Activated naive CD8-positive, alpha-beta T cell treated with anti-CD3 and anti-CD28 coated beads, Interleukin-2, amount 10 ng/mL, durations not matched to agents 7 days and 5 days (primary cell): ENCODE measurements at places on chromosomes 5 and 9.

- DNase-seq = no peak
Observed at GRCh38 chr5:58893551-58893950, 310.7 kb downstream of the RAB3C start.

DNA sequence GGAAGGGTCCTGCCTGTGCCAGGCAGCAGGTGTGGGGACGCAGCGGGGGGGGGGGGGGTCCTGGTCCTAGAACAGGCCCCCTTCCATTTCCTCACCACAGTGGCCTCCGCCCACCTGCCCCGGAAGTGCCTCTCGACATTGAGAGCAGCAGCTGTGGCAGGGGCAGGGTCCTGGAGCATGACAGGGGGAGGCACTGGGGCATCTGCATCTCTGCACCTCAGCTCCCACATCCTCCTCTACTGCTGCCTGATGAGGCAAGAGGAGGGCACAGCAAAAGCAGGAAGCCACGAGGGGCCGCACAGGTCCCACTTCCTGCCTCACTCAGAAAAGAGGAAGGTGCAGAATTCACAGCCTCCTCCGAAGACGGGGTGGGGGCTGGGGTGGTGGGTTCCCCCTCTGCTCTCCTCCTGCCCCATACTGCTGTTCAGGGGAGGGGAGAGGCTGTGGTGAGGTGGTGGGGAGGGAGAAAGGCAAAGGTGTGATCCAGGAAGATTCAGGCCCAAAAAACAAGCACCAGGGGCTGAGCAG is 14.8 kb downstream of the AKNA start:
- peak; percentile 80 for DNase-seq

GRCh38 chr5:117652958-117653280 is 1078.3 kb upstream of the SEMA6A start:
- DNase-seq = no peak

- DNase-seq = no peak
Observed at GRCh38 chr9:133959171-133959570, 33.0 kb downstream of the VAV2 start.

- no peak for DNase-seq
Observed at GRCh38 chr9:21333226-21333625, 2.0 kb downstream of the KLHL9 start.

GRCh38 chr5:142969624-142970439 is 199.7 kb downstream of the ARHGAP26 start:
- no peak for DNase-seq

GRCh38 chr5:133709209-133709725 is 96.9 kb upstream of the FSTL4 start:
- no peak for DNase-seq

- no peak for DNase-seq
Observed at GRCh38 chr9:21082671-21083070, 4.9 kb upstream of the IFNB1 start.

- DNase-seq = no peak
Observed at GRCh38 chr9:99431103-99431502, 209.0 kb downstream of the SEC61B start.

DNA sequence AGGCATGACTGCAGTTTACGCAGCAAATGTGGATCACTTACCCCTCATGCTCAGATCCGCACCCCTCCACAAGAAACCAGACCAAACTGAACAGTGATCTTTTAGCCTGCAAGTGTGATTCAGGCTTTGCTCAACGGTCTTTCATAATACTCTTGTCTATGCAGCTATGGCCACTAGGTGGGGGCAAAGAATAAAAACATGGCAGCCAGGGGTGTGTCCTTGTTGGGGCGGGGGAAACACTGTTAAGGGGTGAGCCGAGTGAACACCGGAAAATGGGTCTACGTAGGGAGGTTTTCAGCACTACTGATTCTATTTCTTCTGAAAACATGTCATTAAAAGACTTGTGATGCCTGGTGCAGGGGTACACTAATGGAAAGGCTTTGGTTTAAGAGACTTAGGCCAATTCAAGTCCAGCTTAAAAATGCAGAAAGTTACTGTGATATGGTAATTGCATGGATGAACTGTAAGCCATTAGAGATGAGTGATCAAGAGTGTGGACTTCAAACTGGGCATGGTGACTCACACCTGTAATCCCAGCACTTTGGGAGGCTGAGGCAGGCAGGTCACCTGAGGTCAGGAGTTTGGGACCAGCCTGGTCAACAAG is 49.9 kb upstream of the GPR151 start:
- DNase-seq = no peak

GRCh38 chr5:137747848-137748247 is 6.3 kb downstream of the HNRNPA0 start:
- no peak for DNase-seq

DNA sequence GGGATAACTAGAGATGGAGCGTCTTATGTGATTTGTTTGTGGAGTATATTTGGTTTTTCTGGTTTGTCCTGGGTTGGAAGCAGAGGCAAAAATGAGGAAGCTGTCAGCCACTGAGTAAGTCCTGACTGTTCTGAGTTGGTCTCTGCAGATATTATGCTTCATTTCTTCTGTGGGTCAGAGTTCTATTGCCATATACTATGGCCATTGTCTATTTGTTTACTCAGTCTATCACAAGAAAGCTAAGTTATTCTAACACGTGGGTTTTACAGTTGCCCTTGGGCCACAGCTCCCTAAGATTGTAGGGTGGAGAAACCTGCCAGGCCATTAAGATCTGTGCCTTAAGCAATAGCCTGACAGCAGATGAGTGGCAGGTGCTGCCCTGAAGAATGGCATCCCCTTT is 3.0 kb upstream of the CTSV start:
- no peak for DNase-seq

GRCh38 chr5:170633235-170634081 is 129.6 kb downstream of the KCNIP1 start:
- DNase-seq = no peak

- no peak for DNase-seq
Observed at GRCh38 chr5:151052836-151053235, 28.0 kb downstream of the TNIP1 start.

DNA sequence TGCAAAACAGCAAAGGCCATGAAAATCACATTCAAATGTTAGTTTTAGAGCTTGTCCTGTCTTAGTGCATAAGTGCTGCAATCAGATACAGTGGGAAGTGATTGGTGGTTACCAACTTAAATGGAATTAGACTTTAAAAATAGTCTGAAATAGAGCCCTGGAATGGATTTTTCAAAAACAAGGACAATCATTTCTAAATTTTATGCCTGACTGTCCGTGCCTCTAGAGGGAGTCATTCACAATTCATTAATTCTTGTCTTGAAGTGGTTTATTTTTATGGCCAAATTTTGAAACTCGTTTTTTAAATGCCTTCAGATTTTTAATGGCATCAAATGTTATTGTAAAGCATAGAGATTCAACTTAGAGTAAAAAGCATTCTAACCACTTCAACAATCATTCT is 561.8 kb upstream of the DAB2 start:
- DNase-seq = no peak

DNA sequence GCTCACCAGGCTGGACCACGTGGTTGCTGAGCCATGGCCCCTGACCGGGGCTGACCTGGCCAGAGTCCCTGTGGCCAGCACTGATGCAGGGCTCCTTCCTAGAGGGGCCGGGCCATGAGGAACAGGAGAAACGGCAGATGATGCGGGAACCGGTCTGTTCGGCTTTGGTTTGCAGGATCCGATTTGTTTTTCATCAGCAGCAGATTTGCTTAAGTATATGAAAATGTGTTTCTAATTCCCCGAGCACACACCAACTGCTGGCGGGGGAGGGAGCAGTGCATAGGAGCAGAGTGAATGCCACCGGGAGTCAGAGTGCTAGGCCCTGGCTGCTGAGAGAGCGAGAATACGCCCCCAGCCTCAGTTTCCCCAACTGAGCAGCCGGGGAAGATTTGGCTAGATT is 13.6 kb downstream of the NTNG2 start:
- DNase-seq = no peak

DNA sequence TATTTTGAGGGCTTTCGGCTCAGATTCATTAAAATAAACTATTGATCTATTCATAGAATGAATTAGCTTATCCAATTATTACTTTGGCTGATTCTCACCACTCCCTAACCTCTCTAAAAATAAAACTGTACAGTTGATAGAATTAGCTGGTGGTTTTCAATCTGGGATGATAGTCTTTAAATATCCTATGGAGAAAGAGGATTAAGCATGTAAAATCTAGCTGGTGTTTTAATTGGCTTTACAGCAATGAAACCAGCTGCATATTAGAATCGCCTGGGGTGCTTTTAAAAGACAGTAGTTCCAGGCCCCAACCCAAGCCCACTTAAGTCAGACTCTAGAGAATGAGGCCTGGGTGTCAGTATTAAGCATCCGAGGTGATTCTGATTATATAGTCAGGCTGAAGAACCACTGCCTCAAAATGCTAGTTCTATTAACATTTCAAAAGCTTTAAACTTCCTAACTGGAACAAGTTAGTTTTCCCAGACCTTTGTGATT is 95.1 kb downstream of the MAP1B start:
- DNase-seq = no peak

DNA sequence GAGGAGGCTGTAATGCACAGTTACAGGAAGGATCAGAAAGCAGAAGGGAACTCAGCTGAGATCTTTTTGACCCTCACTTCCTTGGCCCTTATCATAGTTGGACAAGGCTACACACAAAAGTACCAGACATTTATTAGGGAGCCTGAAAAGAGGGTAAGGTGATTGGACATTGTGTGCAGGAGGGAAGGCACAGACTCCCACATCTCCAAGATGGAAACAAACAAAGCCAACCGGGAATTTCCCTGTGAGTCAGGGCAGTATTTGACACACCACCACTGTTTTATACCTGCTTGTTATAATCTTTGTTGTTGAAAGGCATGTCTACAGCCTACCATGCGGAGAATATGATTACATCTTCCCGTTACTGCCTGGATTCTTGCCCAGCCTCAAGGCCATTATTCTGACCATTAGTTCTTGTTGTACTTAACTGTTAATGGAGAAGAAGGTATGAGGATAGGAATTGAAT is 3.0 kb upstream of the CCNG1 start:
- no peak for DNase-seq

DNA sequence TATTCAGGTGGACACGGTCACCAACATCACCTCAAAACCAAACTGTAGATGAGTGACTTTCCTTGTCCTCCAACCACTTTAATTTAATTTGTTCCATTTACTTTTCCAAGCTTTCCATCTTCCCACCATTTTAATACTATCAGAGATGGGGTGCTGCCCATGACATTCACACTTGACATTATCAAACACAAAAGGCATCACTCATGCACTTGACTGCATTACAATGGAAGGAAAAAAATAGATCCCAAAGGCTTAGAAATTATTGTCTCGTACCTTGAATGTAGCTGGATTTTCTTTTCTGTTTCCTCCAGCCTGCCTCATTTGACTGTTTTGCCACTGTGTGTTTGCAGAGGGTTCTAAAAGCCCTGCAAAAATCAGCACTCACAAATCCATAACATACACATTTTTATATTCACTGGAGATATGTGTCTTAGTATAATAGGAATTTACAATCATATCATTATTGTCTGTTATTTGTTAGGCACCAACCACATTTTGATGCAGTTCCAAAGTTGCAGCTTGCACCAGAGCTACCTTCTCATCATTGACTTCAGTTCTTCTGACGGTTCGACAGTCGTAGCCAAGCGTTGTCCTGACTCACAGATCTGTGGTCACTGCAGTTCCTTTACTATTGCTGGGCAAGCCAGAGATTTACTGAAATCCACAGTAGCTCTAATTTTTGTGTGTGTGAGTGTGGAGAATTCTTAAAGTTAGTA is 712.3 kb upstream of the WWC1 start:
- no peak for DNase-seq

- DNase-seq = no peak
Observed at GRCh38 chr5:65924366-65925043, 1.9 kb upstream of the ERBIN start.

DNA sequence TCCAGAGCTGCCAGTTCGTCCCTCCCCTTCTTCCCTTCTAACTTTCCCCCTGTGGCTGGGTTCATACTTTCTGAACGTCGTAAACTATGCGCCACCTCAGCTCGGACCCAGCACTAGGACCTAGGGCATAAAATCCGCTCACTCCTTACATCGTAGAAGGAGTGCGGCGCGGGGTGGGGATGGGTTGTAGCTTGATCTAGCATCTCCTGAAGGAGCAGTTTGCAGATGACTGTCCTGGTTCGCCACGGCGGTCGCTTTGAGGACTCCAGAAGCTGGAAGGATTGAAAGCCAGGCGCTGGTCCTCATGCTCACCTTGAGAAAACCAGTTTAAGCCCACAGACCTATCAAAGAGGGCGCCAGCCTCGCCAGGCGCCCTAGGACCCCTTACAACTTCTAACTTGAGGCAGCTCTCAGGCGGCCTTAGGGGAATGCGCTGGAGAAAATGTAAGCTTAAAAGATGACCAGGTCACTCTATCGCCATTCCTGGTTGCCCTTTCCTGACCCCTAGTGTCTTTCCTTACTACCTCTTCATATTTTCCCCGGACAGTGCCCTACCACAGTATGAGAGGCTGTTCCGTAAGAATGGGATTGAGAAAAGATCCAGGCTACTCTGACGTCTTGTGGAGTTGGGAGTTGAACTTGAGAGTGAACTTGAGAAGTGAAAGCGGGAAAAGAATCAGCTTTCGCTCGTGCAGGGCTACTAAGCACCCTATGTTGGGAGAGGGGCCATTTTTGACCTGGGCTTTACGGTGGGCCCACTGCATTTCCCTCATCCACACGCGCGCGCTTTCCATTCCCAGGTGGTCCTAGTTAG is 2.8 kb downstream of the RORB start:
- peak; percentile 26 for DNase-seq

- DNase-seq = peak; percentile 51
Observed at GRCh38 chr5:67515020-67515689, 318.6 kb upstream of the CD180 start.

GRCh38 chr9:94855903-94856302 is 129.4 kb downstream of the AOPEP start:
- DNase-seq = no peak

- DNase-seq = no peak
Observed at GRCh38 chr5:95080441-95080840, 204.5 kb downstream of the MCTP1 start.

GRCh38 chr5:9715891-9716335 is 85.8 kb upstream of the TAS2R1 start:
- DNase-seq = no peak

DNA sequence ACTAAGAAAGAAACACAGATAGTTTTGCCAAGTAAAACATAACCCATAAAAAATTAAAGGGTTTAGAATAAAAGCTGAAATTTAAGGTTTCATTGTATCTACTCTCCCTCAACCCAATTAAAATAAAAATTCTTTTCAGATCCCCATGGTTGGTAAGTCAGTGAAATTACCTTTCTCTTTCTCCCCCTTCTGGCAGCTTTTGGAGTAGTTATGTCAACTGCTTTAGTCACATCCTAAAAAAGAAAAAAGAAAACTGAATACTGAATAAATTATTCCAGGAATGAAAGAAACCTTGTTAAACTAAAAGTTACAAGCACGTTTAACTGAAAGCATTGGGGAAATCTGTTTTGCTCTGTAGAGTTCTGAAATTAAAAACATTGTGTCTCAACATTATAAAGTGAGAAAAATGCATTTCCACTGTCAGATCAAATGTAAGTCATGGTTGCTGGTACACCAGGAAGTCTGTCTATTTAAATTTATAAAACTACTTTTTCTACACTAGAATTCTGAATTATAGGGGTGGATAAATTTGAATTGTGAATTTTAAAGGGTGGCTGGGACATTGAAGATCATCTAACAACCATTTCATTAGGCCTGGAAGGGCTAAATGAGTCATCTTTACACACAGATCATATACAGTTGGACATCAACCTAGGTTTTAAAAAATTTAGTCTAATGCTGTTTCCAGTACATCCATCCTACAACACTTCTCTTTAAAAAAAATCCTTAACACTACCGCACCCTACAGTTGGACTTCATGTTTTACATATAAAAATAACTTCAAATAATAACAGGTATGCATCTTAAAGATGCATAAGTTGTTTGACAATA is 24.7 kb downstream of the PSIP1 start:
- DNase-seq = no peak
